ENCODE measurements at places on chromosomes 1 and 21.

DNA sequence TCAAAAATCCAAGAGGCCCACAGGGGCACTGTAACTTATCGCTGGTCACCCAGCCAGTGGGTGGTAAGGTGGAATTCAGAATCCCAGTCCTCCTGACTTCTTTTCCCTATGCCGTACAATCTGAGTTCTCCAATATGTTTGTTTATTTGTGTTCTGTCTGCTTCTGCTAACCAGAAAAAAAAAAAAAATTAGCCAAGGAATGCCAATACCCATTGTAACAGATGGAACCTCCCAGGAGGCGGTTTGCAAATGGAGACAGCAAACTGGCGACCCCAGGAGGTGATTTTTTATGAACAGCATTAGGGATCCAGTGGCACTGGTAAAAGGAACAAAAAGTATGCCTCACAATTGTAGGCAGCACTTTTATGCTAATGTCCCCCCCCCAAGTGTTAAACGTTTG is 189.0 kb upstream of the FGGY start:
- DNase-seq = no peak

DNA sequence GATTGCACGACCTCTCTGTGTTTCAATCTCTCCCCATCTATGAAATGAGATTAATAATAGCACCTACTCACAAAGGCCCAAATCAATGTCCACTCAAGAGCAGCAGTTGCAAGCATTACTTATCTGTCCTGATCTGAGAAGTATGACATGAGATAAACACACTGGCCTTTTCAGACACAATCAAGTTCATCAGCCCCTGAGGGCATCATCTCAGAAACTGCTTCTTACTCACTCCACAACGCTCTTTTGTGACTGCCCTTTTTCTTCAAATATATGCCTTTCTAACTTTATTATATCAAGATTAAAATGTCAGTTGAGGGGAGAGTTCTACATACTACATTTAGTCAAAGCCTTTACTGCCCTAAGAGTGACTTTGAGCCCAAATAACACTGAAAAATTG is 371.9 kb upstream of the SPAG17 start:
- no peak for DNase-seq

DNA sequence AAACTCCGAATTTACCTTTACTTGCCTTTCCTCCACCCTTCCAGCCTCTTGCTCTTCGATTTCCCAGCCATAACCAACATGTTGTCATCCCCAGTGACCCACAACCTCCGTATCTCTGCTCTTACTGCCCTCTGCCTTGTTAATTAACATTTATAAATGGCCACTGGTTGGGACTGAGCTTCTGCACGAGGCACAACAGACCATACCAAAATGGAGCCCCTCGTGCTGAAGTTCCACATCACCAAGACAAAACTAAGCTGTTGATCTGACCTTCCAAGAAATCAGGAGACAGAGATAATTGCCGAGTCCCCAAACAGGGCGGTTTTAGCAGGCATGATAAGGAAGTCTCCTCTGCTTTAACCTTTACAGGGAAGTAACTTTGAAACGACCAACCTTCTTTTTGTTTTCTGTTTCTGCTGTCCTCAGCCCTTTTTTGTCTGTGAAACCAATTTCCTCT is 71.9 kb downstream of the NMNAT2 start:
- DNase-seq = no peak

DNA sequence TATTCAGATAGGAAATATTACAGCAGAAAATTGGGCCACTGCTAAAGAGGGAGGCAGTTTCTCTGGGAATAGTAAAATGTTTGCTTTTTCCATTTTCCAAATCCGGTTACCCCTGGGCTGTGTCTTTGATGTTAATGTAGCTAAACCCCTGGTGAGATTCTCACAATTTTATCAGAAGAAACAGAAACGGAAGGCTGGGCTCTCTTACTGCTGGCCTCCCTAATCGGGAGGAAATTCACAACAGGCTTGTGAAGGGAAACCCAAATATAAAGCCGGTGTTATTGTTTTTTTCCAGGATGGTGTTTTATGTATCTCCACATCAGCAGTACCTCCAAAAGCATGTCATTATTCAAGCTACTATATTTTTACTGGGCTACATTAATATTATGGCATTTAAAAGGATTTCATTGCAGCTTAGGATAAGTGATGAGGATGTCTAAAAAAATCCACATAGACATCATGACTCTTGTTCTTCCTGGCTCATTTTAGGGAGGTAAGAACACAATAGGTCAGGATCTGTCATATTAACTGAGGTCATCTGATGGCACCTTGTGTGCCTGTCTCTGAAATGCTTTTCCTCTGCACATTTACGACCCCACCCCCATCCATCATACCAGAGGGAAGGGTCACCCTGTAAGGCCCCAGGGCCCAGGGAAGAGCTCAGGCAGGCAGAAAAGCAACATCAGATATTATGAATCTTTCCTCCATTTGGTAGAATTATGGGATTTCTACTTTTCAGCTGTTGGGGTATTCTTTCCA is 158.7 kb downstream of the DSCAM start:
- no peak for DNase-seq

- DNase-seq = no peak
These were observed 243.0 kb upstream of the LYPLAL1 start for GRCh38 chr1:218930472-218931241.

GRCh38 chr1:189805735-189806134 is 671.9 kb downstream of the BRINP3 start:
- no peak for DNase-seq

GRCh38 chr1:46552357-46553237 is 1.1 kb upstream of the KNCN start:
- DNase-seq = no peak

DNA sequence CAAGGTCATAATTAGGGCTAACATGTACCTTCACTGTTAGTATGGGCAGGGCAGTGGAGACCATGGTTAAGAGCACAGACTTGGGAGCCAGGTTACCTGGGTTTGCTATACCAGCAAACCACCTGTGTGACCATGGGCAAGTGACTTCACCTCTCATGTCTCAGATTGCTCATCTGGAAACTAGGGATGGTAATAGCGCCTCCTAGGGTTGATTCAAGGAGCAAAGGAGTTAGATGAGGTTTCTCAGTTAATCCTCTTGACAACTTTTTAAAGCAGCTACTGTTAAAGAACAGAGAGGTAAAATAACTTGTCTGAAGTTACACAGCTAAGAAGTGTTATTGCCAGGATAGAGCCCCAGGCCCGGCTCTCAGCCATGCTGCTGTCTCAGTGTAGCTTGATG is 790 bp upstream of the MATN1 start:
- no peak for DNase-seq

- DNase-seq = no peak
These were observed 68.7 kb downstream of the TRIM11 start for GRCh38 chr1:228337711-228338520.

DNA sequence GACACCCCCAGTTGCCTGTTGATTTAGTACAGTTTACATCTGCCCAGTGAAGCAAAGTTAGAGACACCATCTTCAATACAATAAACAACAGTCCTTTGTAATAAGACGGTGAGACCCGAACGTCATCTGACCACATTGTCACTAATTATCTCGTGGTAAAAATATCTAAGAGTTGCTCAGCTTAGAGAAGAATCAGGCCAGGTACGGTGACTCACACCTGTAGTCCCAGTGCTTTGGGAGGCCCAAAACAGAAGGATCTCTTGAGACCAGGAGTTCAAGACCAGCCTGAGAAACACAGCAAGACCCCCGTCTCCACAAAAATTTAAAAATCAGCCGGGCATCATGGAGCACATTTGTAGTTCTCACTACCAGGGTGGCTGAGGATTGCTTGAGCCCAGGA is 53.5 kb downstream of the CD34 start:
- no peak for DNase-seq

GRCh38 chr21:18940791-18941190 is 537.2 kb upstream of the TMPRSS15 start:
- no peak for DNase-seq

GRCh38 chr1:41673806-41674205 is 189.3 kb upstream of the EDN2 start:
- no peak for DNase-seq

DNA sequence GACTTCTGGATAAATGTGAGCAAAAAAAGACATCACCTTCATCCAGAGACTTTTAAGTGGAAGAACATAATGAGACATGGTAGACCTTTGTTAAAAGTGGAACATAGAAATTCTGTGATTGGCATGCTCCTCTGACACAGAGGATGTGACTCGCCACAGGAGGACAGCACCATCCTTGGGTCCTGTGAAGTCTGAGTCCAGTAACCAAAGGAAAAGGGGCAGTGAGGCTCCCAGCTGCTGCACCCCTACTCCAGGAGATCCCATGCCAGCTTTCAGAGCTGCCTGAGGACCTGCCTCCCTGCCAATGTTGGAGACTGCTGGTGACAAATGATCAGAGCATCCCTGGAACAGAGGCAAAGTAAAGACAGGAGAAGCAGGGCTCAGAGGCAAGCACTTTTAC is 136.2 kb downstream of the BRINP2 start:
- no peak for DNase-seq

DNA sequence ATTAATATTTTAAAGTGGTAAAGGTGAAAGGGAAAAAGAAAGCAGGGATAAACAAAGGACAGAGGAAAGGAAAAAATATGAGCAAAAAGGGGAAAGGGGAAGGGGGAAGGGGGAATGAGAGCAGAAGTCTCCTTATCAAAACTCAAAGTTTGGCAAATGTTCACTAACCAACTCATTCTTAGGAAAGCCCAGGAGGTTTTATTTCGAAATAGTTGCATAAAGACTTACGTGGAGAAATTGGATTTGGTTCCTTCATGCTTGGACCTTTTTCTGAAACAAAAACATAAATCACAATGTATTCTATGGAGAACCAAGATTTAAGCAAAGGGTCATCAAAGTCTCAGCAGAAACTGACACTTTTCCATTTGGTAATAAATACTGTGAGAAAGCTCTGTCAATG is 188.1 kb downstream of the TGFBR3 start:
- DNase-seq = no peak

GRCh38 chr1:116581323-116581885 is 10.6 kb upstream of the CD58 start:
- DNase-seq = no peak

DNA sequence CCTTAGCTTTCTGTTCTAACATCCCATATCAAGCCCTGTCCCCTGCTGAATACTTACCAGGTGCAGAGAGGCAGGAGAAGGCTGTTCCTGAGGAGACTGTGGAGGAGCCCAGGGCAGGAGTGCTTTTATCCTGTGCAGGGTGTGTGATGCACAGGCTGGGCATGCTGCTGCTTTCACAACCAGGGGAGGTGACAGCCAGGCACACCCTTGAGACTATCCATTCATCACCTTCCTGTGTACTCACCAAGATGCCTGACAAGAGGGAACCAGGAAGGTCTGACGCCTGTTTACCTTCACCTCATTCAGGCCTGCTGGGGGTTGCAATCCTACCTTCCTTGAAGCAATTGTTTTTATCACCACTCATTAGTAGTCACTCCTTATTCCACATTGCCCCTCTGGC is at the start of gene LCE3E:
Gene LCE3E, minus strand, starts transcription at position 100 of the 400 bp plus-strand sequence. CDS start 572 bp downstream, outside the sequence.
- DNase-seq = no peak

GRCh38 chr1:14725695-14726094 is 127.2 kb downstream of the KAZN start:
- DNase-seq = no peak

DNA sequence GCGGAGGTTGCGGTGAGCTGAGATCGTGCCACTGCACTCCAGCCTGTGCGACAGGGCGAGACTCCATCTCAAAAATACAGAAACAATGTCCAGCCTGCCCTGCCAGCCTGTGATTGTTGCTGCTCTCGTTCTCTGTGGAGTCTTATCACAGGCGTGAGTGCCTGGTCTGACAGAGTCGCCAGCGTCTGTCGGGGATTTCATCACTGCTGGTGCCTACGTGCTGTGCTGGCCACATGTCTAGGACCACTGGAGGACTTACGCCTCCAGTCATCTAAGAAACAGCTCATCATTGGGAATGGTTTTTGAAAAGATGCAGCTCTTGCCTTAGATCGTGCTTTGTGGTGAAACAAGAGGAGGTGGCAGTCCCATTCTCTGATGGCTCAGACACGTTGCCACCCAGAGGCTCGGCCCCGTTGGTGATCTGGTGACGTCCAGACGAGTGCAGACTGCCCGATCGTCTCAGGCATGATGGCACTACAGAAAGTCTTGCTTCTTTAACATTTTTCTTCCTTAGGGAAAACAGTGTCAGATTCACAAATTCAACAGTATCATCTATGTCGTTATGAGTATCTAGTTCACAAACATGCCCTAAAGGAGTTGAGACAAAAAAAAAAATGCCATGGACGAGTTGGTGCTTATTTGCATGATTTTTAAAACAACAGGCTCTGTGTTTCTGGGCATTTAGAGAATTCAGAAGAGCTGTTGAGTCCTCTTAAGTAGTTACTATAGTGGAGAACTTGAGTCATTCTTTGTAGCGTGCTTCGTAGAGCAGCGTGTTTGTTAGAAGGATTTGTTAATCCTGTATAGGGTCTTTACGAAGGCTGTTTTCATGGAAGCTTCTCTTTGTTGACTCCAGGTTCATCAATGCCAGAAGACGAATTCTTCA is 47.5 kb downstream of the CBS start:
- DNase-seq = no peak

- DNase-seq = no peak
These were observed 1.7 kb downstream of the TOR1AIP1 start for GRCh38 chr1:179883745-179884138.

GRCh38 chr1:100325415-100326324 is 26.6 kb upstream of the CDC14A start:
- no peak for DNase-seq

- no peak for DNase-seq
These were observed 53.6 kb upstream of the SSX2IP start for GRCh38 chr1:84743896-84744295.

DNA sequence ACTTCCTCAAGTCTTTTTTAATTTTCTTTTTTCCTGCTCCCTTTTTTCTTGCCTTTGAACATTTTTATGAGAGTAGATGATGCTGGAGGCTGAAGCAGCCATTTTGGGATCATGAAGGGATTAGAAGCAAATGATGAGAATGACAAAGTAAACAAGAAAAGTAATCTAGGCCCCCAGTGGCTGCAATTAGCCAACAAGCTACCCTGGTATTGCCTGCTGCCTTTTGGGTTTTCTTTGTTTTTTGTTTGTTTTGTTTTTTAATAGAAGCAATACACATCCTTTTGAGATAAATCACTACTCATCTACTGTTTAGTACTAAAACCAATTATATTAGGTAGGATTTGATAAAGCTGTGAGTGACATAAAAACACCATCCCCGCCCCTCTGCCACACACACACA is 280.7 kb upstream of the ADGRL2 start:
- DNase-seq = no peak

- DNase-seq = no peak
These were observed 4.5 kb downstream of the PAFAH2 start for GRCh38 chr1:25993197-25993951.

DNA sequence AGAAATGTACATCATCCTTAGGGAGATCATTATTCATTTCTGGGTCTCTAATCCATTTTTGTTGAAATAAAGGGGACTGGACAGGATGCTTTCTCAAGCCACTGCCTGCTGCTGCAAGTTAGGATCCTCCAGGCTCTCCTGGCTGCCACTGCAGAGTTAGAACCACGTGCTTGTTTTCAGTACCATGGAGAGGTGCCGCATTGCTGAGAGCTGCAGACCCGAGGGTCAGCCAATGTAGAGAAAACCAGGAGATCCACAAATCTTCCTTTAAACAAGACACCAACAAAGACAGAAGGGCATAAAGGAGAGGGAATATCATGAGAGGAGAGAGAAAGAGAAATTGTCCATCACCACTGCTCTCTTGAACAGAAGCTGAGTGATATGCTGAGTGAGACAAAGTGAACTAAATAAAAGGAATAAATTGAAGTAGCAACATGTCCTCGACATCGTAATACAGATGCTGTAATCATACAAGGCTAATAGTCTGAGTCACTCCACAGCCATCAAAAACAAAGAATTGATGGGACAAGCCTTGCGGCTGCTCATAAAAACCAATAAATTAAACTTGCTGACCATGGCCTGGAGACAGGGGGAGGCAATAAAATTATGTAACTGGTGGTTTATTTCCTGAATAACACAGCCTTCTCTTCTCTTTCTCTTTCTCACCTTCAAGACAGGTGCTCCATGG is 255.7 kb downstream of the OMA1 start:
- no peak for DNase-seq

All from stimulated activated CD4-positive, alpha-beta T cell treated with anti-CD3 and anti-CD28 coated beads, Interleukin-1b, Interleukin-23, amount 100 ng/mL, for 4 hours (primary cell).